ENCODE measurements at places on chromosomes 2 and 18. TPM values are rescaled to one million over a fixed set of nuclear protein-coding genes. Genes with fewer than 3 reads are reported as not detected.

Gene CCDC148
- total RNA-seq: 3.6 TPM

Gene LOXL3
- 68.1 TPM for total RNA-seq

Gene RESP18
- not detected for total RNA-seq

Gene LYPD1
- total RNA-seq: 0.72 TPM

Data from umbilical cord (tissue), 2 donors.